ENCODE measurements at places on chromosomes 7 and 10. TPM values are rescaled to one million over a fixed set of nuclear protein-coding genes. Genes with fewer than 3 reads are reported as not detected.
A peak's percentile ranks its signal among the peaks of the same experiment; 100 is the strongest.

- DNase-seq: no peak
These were observed 193.8 kb upstream of the DPP6 start for GRCh38 chr7:153858355-153858754.

- DNase-seq: no peak
These were observed 105.0 kb upstream of the NPS start for GRCh38 chr10:127444155-127444554.

- DNase-seq: no peak
These were observed 209.4 kb downstream of the ZMYND11 start for GRCh38 chr10:344582-345200.

DNA sequence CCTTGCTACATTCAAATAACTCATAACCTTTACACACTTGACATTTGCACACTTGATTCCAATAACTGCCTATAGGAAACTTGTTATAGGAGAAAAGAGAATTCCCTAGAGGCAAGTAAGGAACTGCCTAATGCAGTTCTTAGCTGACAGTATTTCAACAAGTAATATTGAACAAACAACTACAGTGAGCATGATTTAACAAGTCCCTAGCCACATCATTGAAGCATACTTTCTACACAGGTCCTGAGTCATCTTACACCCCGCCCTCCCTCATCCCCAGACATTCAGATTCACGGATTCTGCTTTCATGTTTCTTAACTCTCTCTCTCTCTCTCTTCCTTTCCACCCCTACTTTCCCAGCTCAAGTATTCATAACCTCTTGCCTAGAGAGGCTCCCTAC is 153.5 kb downstream of the LSM5 start:
- DNase-seq: no peak

GRCh38 chr7:29345590-29345989 is 151.0 kb downstream of the CHN2 start:
- DNase-seq: peak; percentile 59

DNA sequence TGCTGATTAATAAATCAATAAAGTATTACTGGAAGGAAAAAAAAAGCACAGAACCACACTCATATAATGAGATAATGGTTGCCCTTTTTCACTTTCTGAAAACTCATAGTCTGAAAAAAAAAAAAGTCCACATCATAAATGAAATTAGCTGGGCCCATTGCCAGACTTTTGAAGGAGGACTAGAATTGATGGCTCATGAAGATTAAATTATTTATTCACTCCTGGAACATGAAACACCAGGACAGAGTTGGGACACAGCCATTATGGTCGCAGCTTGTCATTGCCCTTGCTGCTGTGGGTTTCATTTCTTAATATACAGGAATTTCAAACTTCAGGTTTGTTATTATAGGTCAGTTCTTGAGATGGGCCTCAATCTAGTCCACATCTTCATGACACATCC is 91.9 kb downstream of the CNTNAP2 start:
- no peak for DNase-seq

- DNase-seq: no peak
These were observed 12.7 kb downstream of the TAS2R60 start for GRCh38 chr7:143455942-143456341.

GRCh38 chr7:81014266-81014665 is 95.4 kb upstream of the SEMA3C start:
- no peak for DNase-seq

DNA sequence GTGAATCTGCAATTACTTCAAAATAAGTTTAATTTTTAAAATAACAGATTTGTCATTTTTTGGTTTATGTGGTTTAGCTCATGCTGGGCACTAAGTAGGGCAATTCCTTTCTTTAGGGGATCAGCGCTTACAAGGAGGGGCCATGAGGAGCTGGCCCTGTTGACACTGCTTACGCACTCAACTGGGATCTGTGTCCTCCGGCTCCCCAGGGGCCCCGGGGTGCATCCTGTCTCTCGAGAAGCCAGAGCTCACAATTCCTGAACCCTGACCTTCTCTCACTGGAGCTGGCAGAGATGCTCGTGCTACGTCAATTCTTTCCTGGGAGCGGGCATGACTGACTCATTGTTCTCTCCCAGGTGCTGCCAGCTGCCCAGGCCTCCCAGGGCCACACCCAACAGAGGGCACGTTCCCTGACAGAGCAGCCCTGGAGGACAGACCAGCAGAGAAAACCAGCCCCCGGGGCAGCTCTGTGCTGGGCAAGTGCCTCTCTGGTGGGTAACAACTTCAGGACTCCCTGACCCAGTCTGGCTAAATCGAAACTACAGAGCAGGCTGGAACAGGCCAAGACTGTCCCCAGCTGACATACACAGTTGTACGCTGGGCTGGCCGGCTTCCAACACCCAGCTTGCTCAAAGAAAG is 36.8 kb downstream of the CTBP2 start:
- DNase-seq: peak; percentile 38

DNA sequence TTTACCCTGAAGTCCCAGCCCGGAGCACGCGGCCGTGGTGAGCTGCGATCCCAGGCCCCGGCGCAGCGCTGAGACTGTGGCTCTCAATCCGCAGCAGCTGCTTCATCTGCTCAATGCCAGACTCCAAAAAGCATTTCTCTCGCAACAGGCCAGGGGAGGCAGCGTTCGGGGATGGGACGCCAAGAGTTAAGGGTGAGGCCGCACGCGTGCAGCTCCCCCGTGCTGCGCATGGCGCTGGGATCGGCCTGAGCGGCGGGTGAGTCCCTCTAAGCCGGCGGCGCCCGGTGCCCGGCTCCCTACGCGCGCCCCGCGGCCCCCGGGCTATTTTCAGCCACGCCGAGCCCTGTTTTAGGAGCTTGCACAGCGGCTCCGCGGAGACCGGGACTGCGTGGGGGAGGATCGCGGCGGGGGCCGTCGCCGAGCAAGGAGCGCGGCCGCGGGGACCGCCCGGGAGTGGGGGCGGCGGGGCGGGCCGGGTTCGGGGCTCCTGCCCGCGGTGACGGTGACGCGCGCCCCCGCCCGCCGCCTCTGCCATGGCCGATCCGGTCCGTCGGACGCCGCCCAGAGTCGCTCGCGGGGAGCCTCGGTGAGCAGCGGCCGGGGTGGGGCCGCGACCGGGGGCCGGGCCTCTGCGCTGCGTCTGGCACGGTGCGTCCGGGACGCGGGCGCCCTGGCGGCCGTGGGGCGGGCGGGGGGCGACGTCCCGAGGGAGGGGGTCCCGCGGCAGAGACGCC is 29.4 kb upstream of the JAKMIP3 start:
- DNase-seq: peak; percentile 2

CPA2 gene
- not detected for total RNA-seq

ANKRD22 gene
- not detected for total RNA-seq
